Omental fat pad (tissue), 4 donors: ENCODE measurements at places on chromosomes 5 and 9. TPM values are rescaled to one million over a fixed set of nuclear protein-coding genes. Genes with fewer than 3 reads are reported as not detected.

DNA sequence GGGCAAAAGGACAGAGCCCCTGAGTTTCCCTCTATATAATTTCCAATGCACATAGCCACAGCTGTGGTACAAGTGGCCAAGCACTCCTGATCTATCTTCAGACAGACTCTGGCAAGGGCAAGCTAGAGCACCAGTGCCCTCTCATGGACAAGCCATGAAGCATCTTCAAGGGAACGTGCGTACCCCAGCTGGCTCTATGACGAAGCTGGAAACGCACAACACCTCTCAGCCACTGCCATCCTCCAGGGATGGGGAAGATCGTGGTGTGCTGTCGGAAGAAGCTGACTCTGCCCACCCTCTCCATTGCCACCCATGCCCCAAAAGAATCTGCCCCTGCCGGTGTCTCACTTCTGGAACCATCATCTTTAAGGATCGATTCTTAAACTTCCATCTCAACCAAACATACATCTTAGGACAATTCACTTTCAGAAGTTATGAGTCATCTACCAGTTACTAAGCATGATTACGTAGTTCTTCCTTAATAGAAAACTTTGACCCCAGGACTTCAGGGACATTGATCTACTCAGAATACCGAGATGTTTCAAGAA lies 482.9 kb downstream of the AGTPBP1 start:
- DNase-seq, result no peak

GRCh38 chr5:176171171-176171760 lies 67.0 kb upstream of the SIMC1 start:
- DNase-seq, result no peak

Gene LRRC14B
- total RNA-seq, result not detected

DNA sequence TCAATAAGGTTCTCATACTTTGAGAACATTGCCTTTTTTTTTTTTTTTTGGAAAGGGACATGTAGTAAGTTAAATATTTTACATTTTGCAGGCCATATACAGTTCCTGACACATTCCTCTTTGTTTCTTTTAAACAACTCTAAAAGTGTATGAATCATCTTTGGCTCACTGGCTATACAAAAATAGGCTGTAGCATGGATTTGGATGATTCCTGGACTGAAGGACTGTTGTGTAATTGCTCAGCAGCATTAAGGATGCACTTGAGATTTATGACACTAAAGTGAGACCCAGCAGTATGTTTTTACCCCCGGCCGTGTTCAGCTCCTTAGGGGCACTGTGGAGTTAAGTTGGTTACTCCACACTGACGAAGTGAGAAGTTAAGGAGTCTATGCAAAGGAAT lies 41.3 kb downstream of the VPS13A start:
- DNase-seq, result no peak

GRCh38 chr9:12954441-12954840 lies 179.6 kb downstream of the LURAP1L start:
- DNase-seq, result no peak

- DNase-seq, result no peak
Observed at GRCh38 chr9:16509997-16510396, 360.5 kb downstream of the BNC2 start.
